Right lobe of liver (tissue), 6 donors: ENCODE measurements at places on chromosomes 7 and 10. TPM values are rescaled to one million over a fixed set of nuclear protein-coding genes. Genes with fewer than 3 reads are reported as not detected.
A peak's percentile ranks its signal among the peaks of the same experiment; 100 is the strongest.

The BTBD16 gene
- total RNA-seq = 1.4 TPM

The SNX10 gene
- 49.0 TPM for total RNA-seq

DNA sequence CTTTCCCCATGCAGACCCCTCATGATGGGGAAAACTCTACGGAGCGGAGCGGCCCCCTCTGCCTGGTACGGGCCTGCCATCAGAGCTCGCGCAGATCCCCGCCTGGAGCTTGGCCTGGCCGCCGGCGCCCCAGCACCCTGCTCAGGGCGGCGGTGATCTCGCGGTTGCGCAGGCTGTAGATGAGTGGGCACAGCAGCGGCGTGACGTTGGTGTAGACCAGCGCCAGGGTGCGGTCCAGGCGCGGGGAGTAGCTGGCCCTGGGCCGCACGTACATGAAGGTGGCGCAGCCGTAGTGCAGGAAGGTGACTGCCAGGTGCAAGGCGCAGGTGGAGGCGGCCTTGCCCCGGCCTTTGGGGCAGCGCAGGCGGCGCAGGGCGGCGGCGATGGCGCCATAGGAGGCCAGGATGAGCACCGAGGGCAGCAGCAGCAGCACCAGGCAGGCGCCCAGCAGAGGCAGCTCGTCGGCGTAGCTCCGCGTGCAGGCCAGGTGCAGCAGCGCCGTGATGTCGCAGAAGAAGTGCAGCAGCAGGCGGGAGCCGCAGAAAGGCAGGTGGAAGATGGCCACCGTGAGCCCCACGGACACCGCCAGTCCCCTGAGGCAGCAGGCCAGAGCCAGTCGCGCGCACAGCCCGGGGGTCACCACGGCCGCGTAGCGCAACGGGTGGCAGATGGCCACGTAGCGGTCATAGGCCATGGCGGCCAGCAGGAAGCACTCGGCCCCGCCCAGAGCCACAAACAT is 33.4 kb downstream of the TAS2R41 start:
- H3K4me3 ChIP-seq = no peak overlapping the region
- H3K27me3 ChIP-seq = no peaks in the 10 kb centered on the region
- no peaks in the 10 kb centered on the region for H3K4me1 ChIP-seq
- H3K36me3 ChIP-seq = no peaks in the 10 kb centered on the region
- H3K27ac ChIP-seq = no peak overlapping the region

GRCh38 chr10:17029581-17030271 is 99.9 kb downstream of the CUBN start:
- H3K4me3 ChIP-seq = no peak overlapping the region
- no peaks in the 10 kb centered on the region for H3K27me3 ChIP-seq
- H3K36me3 ChIP-seq = no peaks in the 10 kb centered on the region
- DNase-seq = no peak

DNA sequence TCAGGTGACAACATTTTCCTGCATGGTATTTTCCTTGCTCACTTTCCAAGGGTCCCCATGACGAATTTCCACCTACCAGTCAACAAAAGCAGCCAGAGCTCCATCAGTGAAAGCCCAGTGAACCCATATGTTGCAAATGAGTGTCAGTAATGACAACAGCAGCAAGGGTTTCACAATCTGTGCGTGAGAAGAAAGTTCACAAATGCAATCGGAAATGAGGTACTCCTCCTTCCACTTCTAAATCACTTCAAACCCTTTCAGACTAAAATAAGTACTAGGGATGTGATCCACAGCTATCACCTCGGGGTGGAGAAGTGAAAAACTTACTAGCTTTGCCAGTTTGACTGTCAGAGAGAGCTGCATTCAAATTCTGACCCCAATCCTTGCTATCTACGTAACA is 55.6 kb upstream of the BET1 start:
- H3K27ac ChIP-seq = no peak overlapping the region
- H3K36me3 ChIP-seq = no peaks in the 10 kb centered on the region
- H3K4me1 ChIP-seq = no peaks in the 10 kb centered on the region
- no peak overlapping the region for H3K4me3 ChIP-seq
- H3K27me3 ChIP-seq = no peaks in the 10 kb centered on the region
- no peak for DNase-seq

- peak; percentile 22 for DNase-seq
- no peaks in the 10 kb centered on the region for H3K27me3 ChIP-seq
- H3K4me1 ChIP-seq = no peaks in the 10 kb centered on the region
- no peaks in the 10 kb centered on the region for H3K36me3 ChIP-seq
These were observed 183.5 kb downstream of the POM121L12 start for GRCh38 chr7:53218730-53219504.

GRCh38 chr10:95289003-95289920 is 1.5 kb downstream of the PDLIM1 start:
- no peaks in the 10 kb centered on the region for H3K36me3 ChIP-seq
- peaks cover 21% of the 10 kb centered on the region for H3K4me1 ChIP-seq
- H3K4me3 ChIP-seq = peak overlapping the region; percentile 88
- peak overlapping the region; percentile 97 for H3K27ac ChIP-seq
- DNase-seq = peak; percentile 25
- no peaks in the 10 kb centered on the region for H3K27me3 ChIP-seq
